CD4-positive, alpha-beta T cell treated with Interleukin-2 at 100 ng/mL for 4 hours (primary cell): ENCODE measurements at places on chromosomes 16 and 17.

DNA sequence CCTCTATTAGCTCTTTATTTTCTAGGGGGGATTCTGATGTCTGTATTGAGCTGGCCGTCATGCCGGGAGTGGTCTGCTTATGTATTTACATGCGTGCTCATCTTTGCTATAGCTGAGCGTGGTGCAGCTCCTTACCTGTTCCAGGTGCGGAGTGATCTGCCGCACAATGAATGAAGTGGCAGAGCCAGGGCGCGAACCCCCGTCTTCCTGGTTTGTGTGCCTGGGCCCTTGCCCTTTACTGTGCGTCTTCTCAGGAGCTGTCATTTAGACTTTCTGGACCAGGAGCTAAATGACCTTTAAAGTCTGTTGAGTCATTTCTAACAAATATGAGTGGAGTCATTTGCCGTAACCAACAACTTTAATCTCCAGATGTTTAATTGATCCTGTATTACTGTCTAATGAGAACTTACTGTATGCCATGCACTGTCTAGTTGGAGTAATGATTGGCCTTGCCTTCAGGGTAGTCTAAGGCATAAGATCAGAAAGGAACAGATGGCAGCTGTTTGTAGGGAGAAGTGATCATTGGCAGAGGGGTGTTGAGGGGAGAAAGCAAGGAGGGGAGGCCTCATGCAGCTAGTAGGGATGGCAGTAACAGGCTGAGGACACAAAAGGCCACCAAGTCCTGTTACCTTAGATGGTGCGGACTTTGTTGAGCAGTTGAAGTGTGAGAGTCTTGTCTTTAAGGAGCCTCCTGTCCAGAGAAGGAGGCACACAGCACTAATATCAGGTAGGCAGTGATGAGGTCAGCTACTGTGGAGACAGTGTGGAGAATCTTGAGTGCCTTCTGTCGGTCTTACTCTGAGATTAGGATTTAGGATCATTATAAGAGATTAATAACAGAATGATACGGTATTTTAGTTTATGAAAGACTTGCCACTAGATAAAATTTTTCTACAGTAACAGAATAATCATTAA, 53.9 kb downstream of the USP10 start:
- no peak for DNase-seq

DNA sequence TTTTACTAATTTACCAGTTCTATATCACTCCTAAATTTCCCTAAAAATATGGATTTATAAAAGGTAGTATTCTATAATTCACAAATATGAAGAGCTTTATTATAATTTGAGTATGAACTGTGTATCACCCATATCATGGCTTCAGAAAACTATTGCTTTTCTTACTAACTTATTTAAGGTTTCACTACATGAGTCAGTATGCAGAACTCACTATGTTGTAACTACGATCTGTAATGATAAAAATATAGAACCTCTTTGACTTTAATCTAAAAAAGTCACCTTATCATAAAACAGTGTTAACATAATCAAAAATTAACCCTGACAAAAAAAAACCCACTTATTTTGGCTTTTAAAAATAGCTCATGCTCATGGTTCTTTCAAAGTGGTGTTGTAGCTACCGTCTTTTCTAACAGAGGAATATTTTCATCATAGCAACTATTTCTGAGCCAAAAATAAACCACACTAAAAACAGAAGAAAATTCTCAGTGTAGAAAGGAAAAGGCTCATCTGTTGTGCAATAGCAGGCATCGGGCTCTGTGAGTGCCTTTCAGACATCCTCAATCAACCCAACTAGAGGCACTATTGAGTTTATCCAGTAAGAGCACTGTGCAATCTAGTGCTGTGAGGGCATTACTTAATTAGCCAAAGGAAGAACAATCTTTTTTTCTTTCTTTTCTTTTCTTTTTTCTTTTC, 42.1 kb downstream of the ITGAM start:
- DNase-seq: no peak

DNA sequence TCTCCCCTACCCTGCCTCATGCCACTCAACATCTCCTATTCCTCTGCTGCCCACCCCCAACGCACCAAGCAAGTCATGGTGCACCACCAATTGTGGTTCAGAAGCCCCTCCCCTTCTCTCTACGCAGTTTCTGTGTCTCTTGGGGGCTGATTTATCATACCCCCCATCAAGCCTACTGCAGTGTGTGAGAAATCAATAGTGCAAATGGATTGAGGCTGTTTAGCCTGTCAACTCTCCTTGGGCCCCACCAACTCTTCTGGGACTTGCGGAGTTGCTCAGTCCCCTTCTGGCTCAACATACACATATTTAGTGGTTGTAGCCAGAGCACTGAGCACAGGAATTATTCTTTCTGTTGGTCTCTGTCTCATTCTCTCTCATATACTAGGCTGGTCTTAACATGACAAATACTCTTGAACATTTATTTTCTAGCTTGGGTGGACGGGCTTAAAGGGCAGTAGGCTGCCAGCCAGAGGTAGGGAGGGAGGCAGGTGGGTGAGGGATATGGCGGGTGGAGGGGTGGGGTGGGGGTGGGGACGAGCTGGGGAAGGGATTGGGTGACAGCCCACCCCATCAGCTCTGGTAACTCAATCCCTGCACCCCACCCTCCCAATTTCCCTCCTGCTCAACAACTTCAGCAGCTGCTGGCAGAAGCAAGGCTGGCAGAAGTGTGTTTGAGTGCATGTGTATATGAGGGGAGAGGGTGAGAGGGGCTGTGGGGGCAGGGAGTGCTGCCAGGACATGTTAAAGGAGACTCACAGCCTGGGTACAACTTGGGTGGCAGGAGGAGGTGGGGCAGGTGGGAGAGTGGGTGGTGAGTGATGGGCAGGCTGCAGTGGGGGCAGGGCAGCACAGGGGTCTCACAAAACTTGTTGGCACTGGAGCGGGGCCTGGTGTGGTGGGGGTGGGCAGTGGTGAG, 4.9 kb downstream of the RARA start:
- DNase-seq: no peak

GRCh38 chr17:39716879-39717536, 13.3 kb downstream of the MIEN1 start:
- no peak for DNase-seq
